ENCODE measurements at places on chromosomes 16 and 17. TPM values are rescaled to one million over a fixed set of nuclear protein-coding genes. Genes with fewer than 3 reads are reported as not detected.

GRCh38 chr17:77493238-77493820, 352.6 kb downstream of the SEC14L1 start:
- no peak overlapping the region for H3K27ac ChIP-seq
- H3K4me3 ChIP-seq, result no peak overlapping the region
- no peaks in the 10 kb centered on the region for H3K27me3 ChIP-seq
- H3K4me1 ChIP-seq, result peaks cover 31% of the 10 kb centered on the region
- peaks cover 67% of the 10 kb centered on the region for H3K36me3 ChIP-seq

- no peak for DNase-seq
- no peaks in the 10 kb centered on the region for H3K36me3 ChIP-seq
- no peak overlapping the region for H3K4me3 ChIP-seq
- H3K4me1 ChIP-seq, result peaks cover 20% of the 10 kb centered on the region
- H3K27me3 ChIP-seq, result no peaks in the 10 kb centered on the region
Measured at GRCh38 chr17:82226146-82226808, 2.6 kb upstream of the SLC16A3 start.

DNA sequence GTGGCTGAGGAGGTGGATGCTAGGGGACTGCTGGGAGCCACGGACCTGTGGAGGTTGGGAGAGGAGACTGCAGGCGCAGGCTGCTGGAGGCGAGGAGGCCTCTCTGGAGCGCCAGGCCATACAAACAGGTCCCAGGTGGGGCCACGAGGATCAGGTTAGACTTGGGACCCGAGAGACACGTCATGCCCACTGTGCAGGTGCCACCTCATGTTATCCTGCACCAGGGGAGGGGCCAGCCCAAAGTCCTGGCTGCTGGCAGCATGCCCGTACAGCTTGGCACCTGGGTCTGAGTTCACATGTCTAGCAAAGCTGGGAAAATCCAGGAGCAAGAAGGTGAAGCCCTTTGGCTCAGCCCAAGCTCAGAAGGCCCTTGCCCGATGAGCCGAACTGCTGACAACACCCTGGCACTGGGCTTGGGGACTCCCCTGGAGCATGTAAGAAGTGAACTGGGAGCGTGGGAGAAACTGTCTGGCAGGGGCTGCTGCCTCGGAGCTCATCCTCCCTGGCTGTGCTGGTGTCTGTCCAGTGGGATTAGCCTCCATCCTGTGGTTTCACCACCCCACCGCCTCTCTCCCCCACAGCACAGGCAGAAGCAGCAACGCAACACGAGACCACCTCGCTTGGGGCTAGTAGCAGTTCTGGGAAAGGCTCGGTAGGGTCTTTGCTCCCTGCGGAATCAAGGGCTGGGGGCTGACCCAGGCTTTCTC, 5.3 kb downstream of the ARHGDIA start:
- no peak overlapping the region for H3K4me3 ChIP-seq
- peaks cover 19% of the 10 kb centered on the region for H3K36me3 ChIP-seq
- no peaks in the 10 kb centered on the region for H3K27me3 ChIP-seq

DNA sequence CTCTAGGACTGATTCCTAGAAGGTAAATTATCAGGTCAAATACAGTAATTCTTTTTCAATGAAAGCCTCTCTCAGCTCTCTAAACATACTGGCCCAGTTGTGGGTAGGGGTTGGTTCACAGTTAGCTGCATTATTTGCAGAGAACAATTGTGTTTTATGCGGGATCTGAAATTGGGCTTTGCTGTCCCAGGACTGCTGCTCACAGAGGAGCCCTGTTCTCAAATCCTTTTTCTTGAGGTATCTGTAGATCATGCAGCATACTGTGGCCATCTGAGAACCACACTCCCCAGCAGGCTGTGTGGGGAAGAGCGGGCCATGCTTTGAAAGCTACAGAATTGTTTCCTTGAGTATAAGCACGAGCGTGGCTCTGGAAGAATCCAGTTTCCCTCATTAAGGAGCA, 17.5 kb downstream of the MTHFSD start:
- H3K27me3 ChIP-seq, result no peaks in the 10 kb centered on the region
- no peak for DNase-seq
- H3K27ac ChIP-seq, result no peak overlapping the region
- H3K4me1 ChIP-seq, result no peaks in the 10 kb centered on the region
- H3K4me3 ChIP-seq, result no peak overlapping the region
- peaks cover 77% of the 10 kb centered on the region for H3K36me3 ChIP-seq

- peaks cover 8% of the 10 kb centered on the region for H3K4me1 ChIP-seq
- no peak for DNase-seq
- H3K4me3 ChIP-seq, result no peak overlapping the region
- no peak overlapping the region for H3K27ac ChIP-seq
Measured at GRCh38 chr17:45347444-45347843, 30.6 kb upstream of the MAP3K14 start.

- H3K27ac ChIP-seq, result peak within 1 kb of the TSS; percentile 89
- H3K4me1 ChIP-seq, result peaks cover 27% of the 10 kb centered on the region
- H3K36me3 ChIP-seq, result no peaks in the 10 kb centered on the region
- no peaks in the 10 kb centered on the region for H3K27me3 ChIP-seq
Measured at GRCh38 chr16:69186642-69187445, at the start of gene SNTB2. TSS of gene SNTB2 (plus strand) at chr16:69187164. CDS start at chr16:69187167, 3 bp downstream.

The NUDT7 gene
- 7.2 TPM for total RNA-seq

The DPEP1 gene
- 3.0 TPM for total RNA-seq

The SLC12A4 gene
- total RNA-seq, result 102 TPM

The GLTPD2 gene
- total RNA-seq, result not detected

Measured in upper lobe of right lung (tissue), 1 donor.